ENCODE measurements at places on chromosomes 2 and 18.
A peak's percentile ranks its signal among the peaks of the same experiment; 100 is the strongest.

DNA sequence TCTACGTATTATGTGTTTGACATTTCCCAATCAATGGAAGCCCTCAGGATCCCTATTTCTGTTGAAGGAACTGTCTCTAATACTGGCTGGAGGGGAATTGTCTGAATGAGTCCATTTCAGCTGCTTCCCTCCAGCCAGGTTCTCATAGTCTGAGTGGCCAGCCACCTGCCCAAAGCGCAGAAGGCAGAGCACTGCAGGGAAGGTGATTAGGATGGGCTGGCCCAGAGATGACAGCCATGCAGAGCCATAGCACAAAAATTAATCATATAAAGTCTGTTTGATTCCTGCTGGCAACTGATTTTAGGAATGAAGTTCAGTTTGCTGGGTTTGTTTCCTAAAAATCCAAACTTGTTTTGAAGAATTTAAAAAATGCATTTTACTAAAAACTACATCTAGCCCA is 327.1 kb downstream of the ETAA1 start:
- DNase-seq: no peak

DNA sequence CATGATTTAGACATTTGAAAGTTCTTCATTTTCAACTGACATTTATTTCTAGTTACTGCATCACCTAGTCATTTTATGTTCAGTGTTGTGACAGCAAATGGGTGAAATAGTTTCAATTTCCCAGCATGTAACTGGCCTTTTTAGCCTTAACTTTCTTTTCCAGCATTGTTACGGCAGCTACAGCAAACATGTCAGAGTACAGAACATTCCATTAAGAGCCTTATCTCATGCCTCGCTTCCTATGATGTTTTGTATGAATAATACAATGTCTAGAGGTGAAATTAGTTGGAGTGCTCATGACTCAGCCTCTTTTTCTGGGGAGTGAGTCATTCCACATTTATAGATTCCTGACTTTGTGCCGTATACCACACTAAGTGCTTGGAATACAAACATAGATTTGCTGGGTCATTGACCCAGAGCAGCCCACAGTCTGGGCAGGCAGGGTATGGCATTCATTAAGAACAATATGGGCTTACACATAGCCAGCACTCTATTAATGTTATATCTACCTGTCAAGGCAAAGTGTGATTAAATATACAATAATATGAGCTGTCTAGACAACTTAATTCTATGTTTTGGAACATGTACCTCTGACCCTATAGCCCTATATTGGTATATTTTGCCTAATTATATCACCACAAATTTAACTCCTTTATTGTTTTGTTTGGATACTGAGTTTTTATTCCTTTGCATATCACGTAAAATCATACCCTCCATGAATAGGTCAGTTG is 72.2 kb downstream of the MAP2 start:
- no peak for DNase-seq

DNA sequence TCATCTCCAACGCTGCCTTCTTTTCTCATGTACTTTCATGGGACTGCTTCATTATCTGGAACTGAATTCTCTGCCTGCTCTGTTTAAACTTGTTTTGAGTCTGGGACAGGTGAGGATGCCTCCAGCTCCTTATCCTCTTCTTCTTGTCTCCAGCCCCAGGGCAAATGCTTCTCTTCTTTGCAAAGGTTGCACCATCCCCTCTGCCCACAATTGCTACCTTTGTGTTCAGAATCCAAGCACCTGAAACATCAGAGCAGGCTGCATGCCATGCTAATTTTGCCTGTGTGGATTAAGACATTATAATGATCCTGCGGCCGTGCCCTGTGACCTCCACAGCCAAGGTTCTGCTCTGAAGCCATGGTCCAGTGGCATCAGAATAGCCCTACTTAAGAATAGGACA is 309.5 kb downstream of the EPHA4 start:
- DNase-seq: no peak

DNA sequence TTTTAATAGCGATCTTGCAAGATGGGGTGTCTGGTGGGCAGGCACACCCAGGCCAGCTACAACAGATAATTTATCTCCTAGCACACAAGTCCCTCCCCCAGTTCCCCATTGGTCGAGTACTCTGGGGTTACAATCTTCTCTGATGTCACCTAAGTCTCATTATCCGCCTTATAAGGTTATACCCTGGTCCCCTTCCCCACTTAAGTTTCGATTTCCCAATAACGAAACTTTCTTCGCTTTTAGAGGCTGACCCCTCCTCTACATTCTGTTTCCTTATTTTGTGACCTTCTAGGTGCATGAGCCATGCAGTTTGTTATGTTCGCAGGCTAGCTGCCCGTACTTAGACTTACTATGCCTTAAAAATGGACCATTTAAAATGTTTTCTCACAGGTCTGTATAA is 180.1 kb downstream of the CAPN13 start:
- no peak for DNase-seq

- no peak for DNase-seq
Measured at GRCh38 chr18:23669804-23670405, 7.2 kb upstream of the ANKRD29 start.

DNA sequence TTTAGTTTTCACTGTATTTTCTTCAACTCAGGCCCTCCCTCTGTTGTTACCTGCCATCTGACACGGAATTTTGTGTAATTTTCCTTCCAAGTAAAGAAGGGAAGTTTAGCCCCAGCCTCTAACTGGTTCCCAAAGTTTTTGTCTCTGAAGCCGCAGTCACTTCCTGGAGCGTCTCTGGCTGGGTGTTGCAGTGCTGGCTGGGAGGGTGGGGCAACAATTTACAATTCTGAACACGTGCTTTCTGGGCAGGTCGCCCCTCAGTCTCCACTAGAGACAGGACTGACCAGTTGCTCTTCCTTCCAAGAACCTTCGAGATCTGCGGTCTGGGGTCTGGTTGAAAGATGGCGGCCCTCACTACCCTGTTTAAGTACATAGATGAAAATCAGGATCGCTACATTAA is 3.5 kb downstream of the CNDP2 start:
- DNase-seq: peak; percentile 46

DNA sequence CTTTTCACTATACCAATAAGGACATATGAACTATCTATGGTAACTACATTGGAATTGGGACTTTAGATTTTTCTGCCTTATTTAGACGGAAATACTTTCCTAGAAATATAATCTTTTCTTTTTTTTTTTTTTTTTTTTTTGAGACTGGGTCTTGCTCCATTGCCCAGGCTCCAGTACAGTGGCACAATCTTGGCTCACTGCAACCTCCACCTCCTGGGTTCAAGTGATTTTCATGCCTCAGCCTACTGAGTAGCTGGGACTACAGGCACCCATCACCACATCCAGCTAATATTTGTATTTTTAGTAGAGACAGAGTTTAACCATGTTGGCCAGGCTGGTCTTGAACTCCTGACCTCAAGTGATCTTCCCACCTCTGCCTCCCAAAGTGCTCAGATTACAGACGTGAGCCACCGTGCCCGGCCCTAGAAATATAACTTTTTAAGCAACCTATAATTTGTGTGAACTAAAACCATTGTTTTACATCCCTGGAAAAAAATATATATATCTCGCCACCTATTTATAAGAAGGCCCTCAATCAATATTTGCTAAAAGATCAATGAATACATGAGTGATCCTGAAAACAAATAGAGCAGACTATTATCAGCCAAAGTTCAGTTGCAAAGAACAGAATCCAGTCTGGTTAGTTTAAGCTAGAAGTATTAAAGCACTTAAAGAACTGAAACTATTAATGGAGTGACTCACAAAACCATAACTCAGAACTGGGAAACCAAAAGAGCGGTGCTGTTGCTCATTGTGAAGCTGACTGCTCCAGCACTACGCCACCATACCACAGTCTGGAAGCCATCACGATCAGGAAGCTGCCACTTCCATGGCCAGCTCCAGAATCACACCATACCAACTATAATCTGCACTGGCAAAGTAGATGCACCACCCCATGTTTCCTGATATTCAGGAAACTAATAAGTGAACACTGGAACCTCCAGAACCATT is 8.4 kb upstream of the HNRNPLL start:
- DNase-seq: peak; percentile 50

DNA sequence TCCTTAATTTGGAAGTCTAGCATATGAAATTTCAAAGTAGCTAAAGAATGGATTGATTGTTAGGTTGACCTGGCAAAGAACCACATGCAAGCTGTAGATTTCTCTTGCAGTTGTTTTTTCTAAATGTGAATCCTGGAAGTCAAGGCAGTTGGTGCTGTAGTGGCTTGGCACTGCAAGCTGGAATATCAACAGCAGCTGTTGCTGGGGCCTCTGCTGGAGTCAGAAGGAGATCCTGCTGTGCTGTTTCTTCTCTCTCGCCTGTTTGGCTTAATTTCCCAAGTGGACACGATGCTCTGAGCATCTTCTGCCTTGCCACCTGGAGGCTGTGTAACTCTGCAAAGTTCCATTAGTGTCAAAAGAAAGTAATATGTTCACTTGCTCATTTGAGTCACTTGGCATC is 12.6 kb downstream of the PIK3C3 start:
- no peak for DNase-seq

GRCh38 chr18:32373995-32374394 is 96.7 kb downstream of the GAREM1 start:
- DNase-seq: no peak

Measured in stimulated activated CD4-positive, alpha-beta T cell treated with anti-CD3 and anti-CD28 coated beads, Interleukin-4, amount 100 ng/mL, for 24 hours (primary cell).